ENCODE measurements at places on chromosomes 7 and 10.

- DNase-seq = no peak
These were observed 46.5 kb upstream of the ITGB8 start for GRCh38 chr7:20284003-20284770.

GRCh38 chr10:95646160-95646559, 10.4 kb downstream of the ALDH18A1 start:
- no peak for DNase-seq

GRCh38 chr10:87505366-87506111, 846 bp downstream of the MINPP1 start:
- peak; percentile 2 for DNase-seq

GRCh38 chr10:126387931-126388911, at the start of gene ADAM12:
Gene ADAM12, minus strand, starts transcription at chr10:126388477. Its CDS starts 332 bp downstream, at chr10:126388145.
- no peak for DNase-seq

- no peak for DNase-seq
These were observed 86.6 kb upstream of the INSYN2A start for GRCh38 chr10:127283017-127283416.

- no peak for DNase-seq
These were observed 41.7 kb upstream of the ZMIZ2 start for GRCh38 chr7:44706788-44707557.

DNA sequence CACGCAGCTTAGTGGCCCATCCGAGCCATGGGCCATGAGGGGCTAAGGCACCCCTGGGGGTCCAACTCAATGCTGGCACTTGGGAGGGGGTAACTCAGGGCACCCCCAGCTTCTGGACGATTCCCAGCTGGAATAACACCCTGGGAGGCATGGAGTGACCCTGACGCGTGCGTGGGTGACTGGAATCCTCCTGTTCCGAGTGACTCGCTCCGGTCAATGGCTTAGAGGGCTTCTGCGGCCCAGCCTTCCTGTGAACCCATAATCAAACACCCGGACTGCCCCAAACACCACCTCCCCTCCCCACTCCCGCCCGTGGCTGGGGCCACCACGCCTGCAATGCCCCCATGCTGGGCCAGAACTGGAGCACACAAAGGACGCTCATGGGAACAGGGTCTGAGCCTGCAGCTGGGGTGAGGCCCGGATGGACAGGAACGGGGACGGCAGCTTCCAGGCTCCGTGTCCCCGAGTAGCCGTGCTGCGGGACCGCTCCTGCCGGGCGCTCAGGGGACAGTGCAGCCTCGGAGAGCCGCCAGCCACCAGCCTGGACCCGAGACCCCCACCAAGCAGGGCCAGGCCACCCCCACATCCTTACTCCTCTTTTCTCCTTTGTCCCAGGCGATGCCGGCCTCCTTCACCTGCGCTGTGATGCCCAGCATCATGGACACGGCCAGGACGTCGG, 8.5 kb downstream of the INTS1 start:
- no peak for DNase-seq

GRCh38 chr7:41436139-41436538, 266.8 kb downstream of the INHBA start:
- no peak for DNase-seq

GRCh38 chr10:25078658-25079431, 62.4 kb downstream of the THNSL1 start:
- no peak for DNase-seq

DNA sequence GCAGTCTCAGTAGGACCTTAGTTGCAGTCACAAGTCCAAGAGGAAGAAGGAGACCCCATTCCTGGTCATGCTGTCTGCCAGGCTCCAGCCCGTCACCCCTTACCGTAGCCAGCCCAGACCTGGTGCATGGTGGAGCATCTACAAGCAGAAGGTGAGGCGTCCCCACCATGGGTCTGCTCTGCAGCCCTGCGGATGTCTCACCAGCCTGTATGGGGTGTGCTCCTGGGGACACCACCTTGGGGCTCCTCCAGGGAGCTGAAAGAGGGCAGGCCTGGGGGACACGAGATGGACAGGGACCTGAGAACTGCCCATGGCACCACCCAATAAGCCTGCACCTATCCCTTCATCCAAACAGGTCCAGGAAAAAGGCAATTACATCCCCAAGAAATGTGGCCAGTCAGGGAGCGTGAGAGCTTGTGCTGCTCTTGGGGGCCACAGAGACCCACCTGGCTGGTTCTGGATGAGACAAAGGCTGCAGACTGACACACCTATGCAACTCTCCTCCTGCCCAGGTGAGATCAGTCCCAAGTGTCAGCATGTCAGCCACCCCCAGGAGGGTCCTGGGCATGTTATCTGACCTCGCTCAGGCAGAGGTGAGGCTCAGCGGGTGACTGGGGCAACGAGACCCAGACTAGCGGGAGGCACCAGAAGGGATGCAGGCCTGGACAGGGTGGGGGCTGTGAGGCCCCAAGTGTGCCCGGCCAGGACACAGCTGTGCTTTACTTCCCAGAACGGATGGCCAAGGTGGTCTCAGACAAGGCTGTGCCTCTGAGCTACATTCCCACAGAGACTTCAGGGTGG, 84.5 kb upstream of the RET start:
- DNase-seq = no peak

DNA sequence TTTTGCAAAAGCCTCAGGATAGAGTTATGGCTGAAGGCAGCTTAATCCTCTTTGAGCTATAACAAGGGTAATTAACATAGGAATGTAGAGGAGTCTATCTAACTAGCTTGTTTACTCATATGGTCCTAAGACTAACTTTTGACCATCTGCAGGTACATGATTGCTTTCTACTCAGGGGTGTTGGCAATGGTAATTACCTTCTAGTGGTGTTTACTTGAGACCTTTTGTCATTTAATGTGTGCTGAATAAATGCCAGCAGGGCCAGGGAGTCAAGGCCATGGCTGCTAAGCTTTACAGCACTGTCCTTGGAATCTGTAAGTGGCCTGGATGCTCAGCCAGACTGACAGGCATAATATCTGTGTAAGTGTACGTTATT, 1325.0 kb downstream of the XPNPEP1 start:
- DNase-seq = no peak

- DNase-seq = no peak
These were observed 27.5 kb downstream of the SH2B2 start for GRCh38 chr7:102313997-102314780.

DNA sequence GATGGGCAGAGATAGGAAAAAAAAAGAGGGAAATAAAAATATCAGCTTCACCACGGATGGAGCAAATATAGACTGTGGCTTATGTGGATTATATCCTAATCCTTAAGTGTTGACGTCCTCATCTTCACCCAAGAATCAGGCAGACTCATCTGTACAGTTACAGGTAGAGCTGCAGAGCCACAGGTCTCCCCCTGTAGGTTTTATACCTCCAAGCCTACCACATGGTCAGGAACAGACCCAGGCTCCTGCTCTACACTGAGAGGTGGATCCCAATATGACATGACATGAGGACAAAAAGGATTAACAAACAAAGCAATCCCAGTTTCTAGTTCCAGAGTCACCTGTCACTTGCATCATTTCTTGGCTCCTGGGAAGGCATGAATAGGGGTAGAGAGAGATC, 400.8 kb downstream of the SEMA3D start:
- no peak for DNase-seq

- DNase-seq = no peak
These were observed 376.6 kb downstream of the SORCS3 start for GRCh38 chr10:105017691-105018090.

DNA sequence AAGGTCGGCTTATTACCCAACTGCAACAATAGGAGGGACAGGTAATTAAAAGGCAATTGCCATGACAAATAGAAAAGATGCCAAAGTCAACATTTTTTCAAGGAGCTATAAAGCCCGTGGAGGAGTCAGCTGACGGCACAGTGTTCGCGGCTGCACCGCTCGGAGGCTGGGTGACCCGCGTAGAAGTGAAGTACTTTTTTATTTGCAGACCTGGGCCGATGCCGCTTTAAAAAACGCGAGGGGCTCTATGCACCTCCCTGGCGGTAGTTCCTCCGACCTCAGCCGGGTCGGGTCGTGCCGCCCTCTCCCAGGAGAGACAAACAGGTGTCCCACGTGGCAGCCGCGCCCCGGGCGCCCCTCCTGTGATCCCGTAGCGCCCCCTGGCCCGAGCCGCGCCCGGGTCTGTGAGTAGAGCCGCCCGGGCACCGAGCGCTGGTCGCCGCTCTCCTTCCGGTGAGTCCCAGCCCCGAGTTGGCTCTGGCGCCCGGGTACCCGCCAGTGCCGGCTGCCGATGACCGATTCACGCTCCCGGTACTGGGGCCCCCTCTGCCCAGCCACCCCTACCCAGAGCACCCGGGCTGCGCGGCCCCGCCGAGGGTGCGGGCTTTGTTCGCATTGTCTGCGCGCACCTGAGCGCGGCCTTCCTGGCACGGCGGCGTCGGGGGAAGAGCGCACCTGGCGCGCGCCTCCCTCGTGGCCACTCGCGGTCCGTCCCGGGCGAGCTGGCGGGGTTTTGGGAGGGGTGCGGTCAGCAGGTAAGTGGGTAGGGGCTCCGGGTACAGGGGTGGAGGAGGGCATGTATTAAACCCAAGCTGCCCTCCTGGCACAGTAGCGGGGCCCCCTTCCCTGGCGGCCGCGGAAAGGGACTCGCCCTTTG, at the start of gene VWA2:
Gene VWA2 (plus strand): TSS at position 138 of the 877 bp plus-strand sequence. CDS start 9,460 bp downstream, outside the sequence.
- DNase-seq = no peak

DNA sequence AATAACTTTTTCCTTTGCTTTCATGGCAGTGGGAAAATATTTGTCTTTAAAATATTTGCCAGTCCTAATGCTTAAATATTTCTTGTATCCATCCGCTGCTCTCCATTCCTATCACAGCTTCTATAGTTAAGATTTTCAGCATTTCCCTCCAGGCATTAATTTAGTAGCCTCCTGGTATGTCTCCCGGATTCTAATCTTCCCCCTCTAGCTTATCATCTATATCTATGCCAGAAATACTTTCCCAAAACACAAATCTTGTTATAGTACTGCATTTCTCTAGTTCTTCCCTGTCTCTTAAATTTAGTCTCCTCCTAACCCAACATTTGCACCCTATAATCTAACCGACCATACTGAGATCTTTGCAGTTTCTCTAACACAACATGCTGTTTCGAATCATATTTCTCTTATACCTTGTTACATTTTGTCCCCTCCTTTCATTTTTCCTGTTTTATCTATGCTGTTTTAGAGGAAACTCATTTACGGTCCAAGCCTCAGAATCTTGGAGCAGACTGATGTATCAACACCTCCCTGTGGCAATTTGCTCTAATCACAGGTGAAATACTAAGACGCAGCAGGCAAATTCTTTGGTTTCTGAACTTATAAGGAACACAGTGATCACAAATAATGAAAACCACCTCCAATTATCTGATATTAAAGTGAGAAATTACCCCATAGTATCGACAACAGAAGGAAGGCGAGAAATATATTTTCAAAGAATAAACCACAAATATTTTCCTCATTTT, 10.3 kb downstream of the CNTNAP2 start:
- no peak for DNase-seq

DNA sequence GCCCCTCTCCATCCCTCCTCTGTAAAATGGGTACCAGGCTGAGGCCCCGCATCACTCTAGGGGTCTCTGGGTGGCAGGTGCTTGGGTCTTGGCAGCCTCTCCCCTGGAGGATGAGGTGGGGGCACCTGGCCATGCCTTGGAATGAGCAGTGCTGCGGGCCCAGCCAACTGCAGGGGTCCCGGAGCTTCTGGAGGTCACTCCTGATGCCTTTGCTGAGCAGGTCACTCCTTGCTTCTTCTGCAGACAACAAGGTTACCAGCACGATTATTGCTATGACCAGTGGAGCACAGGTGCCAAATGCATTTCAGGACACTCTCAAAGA, 22.4 kb upstream of the ZNF488 start:
- DNase-seq = no peak

DNA sequence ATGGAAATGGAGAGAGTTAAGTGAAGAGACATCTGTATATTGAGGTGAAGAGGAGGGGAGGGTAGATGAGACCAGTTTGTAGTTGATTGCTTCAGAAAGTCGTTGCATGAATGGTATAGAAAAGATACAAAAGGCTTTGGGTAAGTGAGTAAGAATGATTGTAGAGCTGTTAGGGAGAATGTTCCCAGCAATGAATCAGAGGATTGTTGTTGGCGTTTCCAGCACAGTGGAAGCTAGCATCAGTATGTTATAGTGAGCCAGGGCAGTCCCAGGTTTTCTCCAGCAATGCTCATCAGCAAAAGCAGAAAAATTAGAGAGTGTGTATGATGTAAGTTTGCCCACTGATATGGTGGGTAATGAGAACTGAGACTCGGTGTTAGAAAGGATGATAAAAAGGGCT, 15.4 kb upstream of the CDK6 start:
- no peak for DNase-seq

DNA sequence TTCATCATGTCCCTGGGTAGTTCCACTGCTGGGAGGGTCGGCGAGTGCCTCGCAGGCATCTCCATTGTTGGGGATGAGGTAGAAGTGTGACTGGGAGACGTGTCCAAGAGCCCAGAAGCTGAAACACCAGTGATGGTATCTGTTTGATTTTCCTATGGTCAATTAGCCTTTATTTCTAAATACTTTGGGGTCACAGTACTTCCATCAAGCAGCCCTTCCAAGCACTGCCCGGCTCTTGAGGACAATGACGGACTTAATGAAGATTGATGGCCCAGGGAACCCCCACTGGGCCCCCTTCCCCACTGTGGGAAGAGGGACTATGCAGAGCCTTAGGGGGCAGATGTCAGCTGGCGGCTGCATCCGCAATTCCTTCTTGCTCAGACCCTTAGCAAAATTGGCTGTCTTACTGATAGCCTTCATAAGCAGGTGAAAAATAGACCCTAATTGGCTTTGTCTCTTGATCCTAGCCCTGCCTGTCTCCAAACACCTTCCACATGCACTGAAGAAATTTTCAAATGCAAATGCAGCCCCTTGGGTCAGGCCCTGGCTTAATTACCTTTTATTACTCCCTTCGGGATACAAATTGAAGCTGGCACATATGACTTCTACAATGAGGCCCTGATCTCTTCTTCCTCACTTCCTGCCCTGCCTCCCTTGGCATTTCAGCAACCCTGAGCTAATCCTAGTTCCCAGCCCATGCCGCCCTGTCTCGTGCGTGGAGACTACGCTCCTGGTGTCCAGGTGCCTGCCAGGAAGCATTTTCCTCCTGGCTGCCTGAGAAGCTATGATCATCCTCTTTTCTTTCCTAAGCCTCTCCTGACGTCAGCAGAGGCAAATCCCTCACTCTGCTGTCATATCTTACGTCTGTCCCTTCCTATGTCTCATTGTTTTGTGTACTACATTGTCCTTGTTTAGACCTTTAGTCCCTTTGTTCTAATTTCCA, 124.5 kb upstream of the GDF10 start:
- no peak for DNase-seq

DNA sequence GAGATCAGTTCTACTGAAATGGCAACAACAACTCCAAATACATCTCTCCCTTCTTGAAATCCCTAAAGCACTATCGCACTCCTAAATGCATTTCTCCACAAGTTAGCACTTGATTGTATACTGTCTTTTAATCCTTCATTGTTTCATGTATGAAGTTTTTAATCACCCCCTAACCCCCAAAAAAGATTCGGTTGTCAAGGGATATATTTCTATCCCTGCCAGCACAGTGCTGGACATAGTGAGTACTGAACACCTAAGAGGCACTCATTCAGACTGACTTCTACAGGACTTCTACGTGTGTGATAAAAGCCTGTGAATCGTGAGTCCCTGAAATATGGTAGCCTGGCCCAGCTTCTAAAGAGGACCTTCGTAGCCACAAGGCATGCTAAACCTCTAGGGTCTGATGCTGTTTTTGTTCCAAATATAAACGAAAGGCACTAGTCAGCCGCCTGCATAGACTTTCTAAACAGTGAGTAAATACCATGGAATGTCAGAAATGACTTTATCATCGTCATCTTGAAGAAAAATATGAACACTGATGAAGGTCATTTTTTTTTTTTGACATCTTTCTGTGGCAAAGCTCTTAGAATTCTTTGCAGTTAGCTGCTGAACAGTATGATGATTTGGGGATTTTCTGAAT, 14.6 kb upstream of the ZSCAN21 start:
- no peak for DNase-seq

All from stimulated activated CD8-positive, alpha-beta memory T cell treated with anti-CD3 and anti-CD28 coated beads, Interleukin-4, amount 100 ng/mL, for 1 hour (primary cell).